ENCODE measurements at places on chromosomes 2 and 18. TPM values are rescaled to one million over a fixed set of nuclear protein-coding genes. Genes with fewer than 3 reads are reported as not detected.

- no peaks in the 10 kb centered on the region for H3K27me3 ChIP-seq
- no peaks in the 10 kb centered on the region for H3K36me3 ChIP-seq
- H3K4me3 ChIP-seq = no peak overlapping the region
- peaks cover 25% of the 10 kb centered on the region for H3K4me1 ChIP-seq
- H3K27ac ChIP-seq = no peak overlapping the region
Measured at GRCh38 chr2:46557788-46558187, 78.4 kb downstream of the TMEM247 start.

Gene TGOLN2
- total RNA-seq = 125 TPM

- H3K27ac ChIP-seq = no peak overlapping the region
- H3K4me1 ChIP-seq = peaks cover 2% of the 10 kb centered on the region
- no peak overlapping the region for H3K4me3 ChIP-seq
- H3K36me3 ChIP-seq = peaks cover 3% of the 10 kb centered on the region
Measured at GRCh38 chr2:126784621-126785020, 114.1 kb upstream of the TEX51 start.

Gene OTOS
- total RNA-seq = not detected

Gene LIMS1
- total RNA-seq = 141 TPM

DNA sequence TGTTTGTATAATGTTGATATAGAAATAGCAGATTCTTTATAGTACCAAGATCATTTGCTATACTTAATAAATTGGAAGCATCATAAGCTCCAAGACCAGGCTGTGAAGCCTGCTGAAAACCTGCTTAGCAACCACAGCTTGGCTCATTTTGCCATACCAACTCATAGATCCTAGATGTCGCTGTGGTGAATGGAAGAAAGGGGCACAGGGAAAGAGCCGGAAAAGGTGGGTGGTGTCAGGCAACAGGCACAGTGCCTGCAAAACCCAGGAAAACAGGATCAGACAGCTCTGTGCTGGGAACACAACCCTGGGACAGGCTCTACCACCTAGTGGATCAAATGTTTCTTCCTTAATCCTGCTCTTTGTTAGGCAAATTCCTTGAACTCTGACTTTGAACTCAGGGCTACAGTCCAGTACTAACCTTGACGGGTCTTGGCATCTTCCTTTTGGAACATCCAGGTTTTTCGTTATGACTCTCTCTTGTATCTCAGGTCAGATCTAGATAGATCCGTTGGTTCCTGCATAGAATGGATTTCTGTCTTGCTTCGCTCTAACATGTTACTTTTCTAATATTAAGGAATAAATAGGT, 31.6 kb downstream of the TWSG1 start:
- H3K36me3 ChIP-seq = peaks cover 2% of the 10 kb centered on the region
- H3K27ac ChIP-seq = no peak overlapping the region
- no peak for DNase-seq
- no peak overlapping the region for H3K4me3 ChIP-seq
- H3K27me3 ChIP-seq = no peaks in the 10 kb centered on the region
- no peaks in the 10 kb centered on the region for H3K4me1 ChIP-seq

- no peak for DNase-seq
- no peak overlapping the region for H3K4me3 ChIP-seq
- H3K36me3 ChIP-seq = peaks cover 12% of the 10 kb centered on the region
- H3K27me3 ChIP-seq = no peaks in the 10 kb centered on the region
- peaks cover 21% of the 10 kb centered on the region for H3K4me1 ChIP-seq
- peak overlapping the region; percentile 24 for H3K27ac ChIP-seq
Measured at GRCh38 chr2:207121784-207122183, 44.0 kb downstream of the KLF7 start.

GRCh38 chr18:70295192-70296188, 6.6 kb downstream of the SOCS6 start:
- no peaks in the 10 kb centered on the region for H3K4me1 ChIP-seq
- no peak overlapping the region for H3K4me3 ChIP-seq
- H3K27me3 ChIP-seq = peaks cover 50% of the 10 kb centered on the region
- no peak for DNase-seq

GRCh38 chr2:196335221-196335634, 163.8 kb upstream of the STK17B start:
- H3K4me1 ChIP-seq = peaks cover 5% of the 10 kb centered on the region
- H3K36me3 ChIP-seq = peaks cover 5% of the 10 kb centered on the region
- H3K27me3 ChIP-seq = peaks cover 21% of the 10 kb centered on the region
- DNase-seq = no peak

GRCh38 chr18:46711444-46711863, 45.4 kb downstream of the ST8SIA5 start:
- no peak for DNase-seq
- peaks cover 1% of the 10 kb centered on the region for H3K4me1 ChIP-seq
- H3K27me3 ChIP-seq = peaks cover 13% of the 10 kb centered on the region

GRCh38 chr2:75862547-75862946, 151.8 kb upstream of the GCFC2 start:
- H3K4me3 ChIP-seq = no peak overlapping the region
- H3K27ac ChIP-seq = no peak overlapping the region
- H3K4me1 ChIP-seq = no peaks in the 10 kb centered on the region
- H3K36me3 ChIP-seq = no peaks in the 10 kb centered on the region
- DNase-seq = no peak

Gene XRCC5
- total RNA-seq = 161 TPM

- H3K4me1 ChIP-seq = no peaks in the 10 kb centered on the region
- DNase-seq = no peak
- H3K27ac ChIP-seq = no peak overlapping the region
- H3K27me3 ChIP-seq = peaks cover 26% of the 10 kb centered on the region
- H3K36me3 ChIP-seq = no peaks in the 10 kb centered on the region
- no peak overlapping the region for H3K4me3 ChIP-seq
Measured at GRCh38 chr2:216554286-216554685, 55.6 kb downstream of the RPL37A start.

DNA sequence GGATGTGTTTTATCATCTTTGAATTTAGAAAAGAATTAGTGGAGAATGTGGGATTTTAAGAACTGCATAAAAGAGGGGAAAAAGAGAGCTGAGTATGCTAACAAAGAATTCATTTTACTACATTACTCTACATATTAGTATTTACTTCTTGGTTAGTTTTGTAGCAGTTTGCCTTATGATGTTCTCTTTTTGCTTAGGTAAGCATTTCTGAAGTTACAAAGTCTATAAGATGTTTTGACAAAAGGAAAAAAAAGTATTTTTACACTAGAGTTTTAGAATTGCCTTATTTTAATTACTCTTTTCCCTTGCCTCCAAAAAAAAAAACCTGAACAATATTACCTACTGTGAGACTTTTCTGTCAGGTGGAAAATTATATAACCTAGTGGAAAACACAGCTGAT, 739.5 kb upstream of the SLC39A10 start:
- no peak for DNase-seq
- H3K27me3 ChIP-seq = peaks cover 4% of the 10 kb centered on the region
- no peak overlapping the region for H3K4me3 ChIP-seq
- no peak overlapping the region for H3K27ac ChIP-seq

DNA sequence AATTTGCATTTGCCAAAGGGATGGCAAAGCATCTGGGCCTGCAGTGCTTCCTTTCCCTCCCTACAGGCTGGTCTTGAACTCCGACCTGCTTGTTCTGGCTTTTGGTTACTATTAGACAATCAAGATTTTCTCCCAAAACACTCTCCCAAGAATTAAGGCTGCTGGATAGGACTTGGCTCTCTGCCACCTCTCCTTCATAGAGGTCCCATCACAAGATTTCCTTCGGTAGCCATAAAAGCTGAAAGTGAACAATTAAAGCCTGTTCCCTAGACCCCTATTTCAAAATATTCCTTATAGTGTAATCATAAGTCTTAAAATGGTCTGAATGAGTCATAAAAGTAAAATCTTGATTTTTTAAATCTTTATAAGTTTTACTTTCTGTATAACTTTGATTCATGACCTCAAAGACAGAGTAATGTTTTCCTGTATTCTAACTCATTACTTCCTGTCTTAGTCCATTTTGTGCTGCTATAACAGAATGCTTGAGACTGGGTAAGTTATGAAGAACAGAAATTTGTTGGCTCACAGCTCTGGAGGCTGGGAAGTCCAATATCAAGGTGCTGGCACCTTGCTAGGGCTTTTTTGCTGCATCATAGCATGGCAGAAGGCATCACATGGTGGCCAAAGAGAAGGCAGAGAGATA, 37.8 kb upstream of the TNP1 start:
- no peaks in the 10 kb centered on the region for H3K27me3 ChIP-seq
- no peaks in the 10 kb centered on the region for H3K4me1 ChIP-seq
- no peak overlapping the region for H3K4me3 ChIP-seq

GRCh38 chr2:226184940-226185615, 614.5 kb downstream of the IRS1 start:
- peaks cover 12% of the 10 kb centered on the region for H3K27me3 ChIP-seq
- H3K27ac ChIP-seq = no peak overlapping the region
- H3K36me3 ChIP-seq = peaks cover 2% of the 10 kb centered on the region
- no peak overlapping the region for H3K4me3 ChIP-seq
- no peak for DNase-seq

Gene CRYBA2
- not detected for total RNA-seq

GRCh38 chr2:60445684-60446179, 107.7 kb downstream of the BCL11A start:
- no peak overlapping the region for H3K27ac ChIP-seq
- DNase-seq = no peak
- H3K4me3 ChIP-seq = no peak overlapping the region
- H3K27me3 ChIP-seq = peaks cover 6% of the 10 kb centered on the region
- H3K4me1 ChIP-seq = no peaks in the 10 kb centered on the region

GRCh38 chr2:64439194-64439593, 14.8 kb upstream of the LGALSL start:
- H3K27ac ChIP-seq = no peak overlapping the region
- peaks cover 81% of the 10 kb centered on the region for H3K27me3 ChIP-seq
- H3K4me1 ChIP-seq = peaks cover 2% of the 10 kb centered on the region
- H3K36me3 ChIP-seq = peaks cover 6% of the 10 kb centered on the region
- no peak for DNase-seq

Gene RBM43
- total RNA-seq = 11.6 TPM

GRCh38 chr2:37447446-37447845, 103.0 kb downstream of the QPCT start:
- H3K4me1 ChIP-seq = no peaks in the 10 kb centered on the region
- peaks cover 4% of the 10 kb centered on the region for H3K36me3 ChIP-seq
- H3K4me3 ChIP-seq = no peak overlapping the region
- no peaks in the 10 kb centered on the region for H3K27me3 ChIP-seq
- DNase-seq = no peak
- H3K27ac ChIP-seq = no peak overlapping the region

DNA sequence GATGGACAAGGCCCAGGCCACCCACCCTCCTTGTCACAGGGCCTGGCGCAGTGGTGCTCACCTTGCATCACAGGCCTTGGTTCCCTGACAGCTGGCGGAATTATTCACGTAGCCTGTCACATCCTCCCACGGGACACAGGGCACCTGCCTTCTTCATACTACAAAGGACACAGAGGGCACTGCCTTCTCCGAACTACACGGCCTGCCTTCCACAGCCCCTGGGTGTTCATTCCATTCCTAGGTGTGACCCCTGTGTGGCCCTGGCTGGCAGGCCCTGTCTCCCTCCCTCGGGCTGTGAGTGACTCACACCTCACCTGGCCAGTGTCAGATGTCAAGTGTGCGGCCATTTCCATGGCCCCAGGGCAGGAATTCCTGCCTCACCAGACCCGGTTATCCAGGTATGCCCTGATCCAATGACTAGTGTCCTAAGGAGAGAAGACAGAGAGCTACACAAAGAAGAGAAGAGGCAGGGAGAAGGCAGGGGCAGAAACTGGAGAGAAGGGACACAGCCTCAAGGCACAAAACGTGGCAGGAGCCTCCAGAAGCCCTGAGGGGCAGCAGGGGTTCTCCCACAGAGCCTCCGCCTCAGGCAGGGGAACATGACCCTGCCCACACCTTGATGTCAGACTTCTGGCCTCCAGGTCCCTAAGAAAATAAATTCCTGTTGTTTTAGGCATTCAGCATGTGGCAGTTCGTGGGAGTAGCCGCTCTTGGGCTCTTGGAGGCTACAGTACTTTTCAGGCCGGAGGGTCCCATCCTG, 43.4 kb downstream of the MBP start:
- H3K4me1 ChIP-seq = peaks cover 43% of the 10 kb centered on the region
- H3K27me3 ChIP-seq = no peaks in the 10 kb centered on the region
- peak overlapping the region; percentile 89 for H3K27ac ChIP-seq
- peaks cover 5% of the 10 kb centered on the region for H3K36me3 ChIP-seq

Gene MERTK
- total RNA-seq = 0.13 TPM

Gene RPRM
- total RNA-seq = not detected

GRCh38 chr18:62988471-62988870, 273.1 kb downstream of the PHLPP1 start:
- no peak overlapping the region for H3K4me3 ChIP-seq
- H3K36me3 ChIP-seq = no peaks in the 10 kb centered on the region
- H3K27me3 ChIP-seq = peaks cover 29% of the 10 kb centered on the region
- DNase-seq = no peak

Gene DUSP28
- total RNA-seq = 12.5 TPM

- peaks cover 10% of the 10 kb centered on the region for H3K36me3 ChIP-seq
- DNase-seq = no peak
- no peaks in the 10 kb centered on the region for H3K27me3 ChIP-seq
- H3K4me3 ChIP-seq = no peak overlapping the region
- H3K27ac ChIP-seq = no peak overlapping the region
- H3K4me1 ChIP-seq = peaks cover 25% of the 10 kb centered on the region
Measured at GRCh38 chr2:112588611-112589045, 4.2 kb downstream of the CHCHD5 start.

Gene DHRS9
- not detected for total RNA-seq

- H3K36me3 ChIP-seq = peaks cover 5% of the 10 kb centered on the region
- no peak overlapping the region for H3K27ac ChIP-seq
- DNase-seq = no peak
- H3K4me3 ChIP-seq = no peak overlapping the region
- H3K4me1 ChIP-seq = no peaks in the 10 kb centered on the region
Measured at GRCh38 chr2:217329023-217329431, 469.2 kb upstream of the TNP1 start.

- H3K4me1 ChIP-seq = no peaks in the 10 kb centered on the region
- no peak overlapping the region for H3K27ac ChIP-seq
- DNase-seq = no peak
Measured at GRCh38 chr2:239953418-239954061, 71.6 kb downstream of the NDUFA10 start.

Gene REG3A
- not detected for total RNA-seq

DNA sequence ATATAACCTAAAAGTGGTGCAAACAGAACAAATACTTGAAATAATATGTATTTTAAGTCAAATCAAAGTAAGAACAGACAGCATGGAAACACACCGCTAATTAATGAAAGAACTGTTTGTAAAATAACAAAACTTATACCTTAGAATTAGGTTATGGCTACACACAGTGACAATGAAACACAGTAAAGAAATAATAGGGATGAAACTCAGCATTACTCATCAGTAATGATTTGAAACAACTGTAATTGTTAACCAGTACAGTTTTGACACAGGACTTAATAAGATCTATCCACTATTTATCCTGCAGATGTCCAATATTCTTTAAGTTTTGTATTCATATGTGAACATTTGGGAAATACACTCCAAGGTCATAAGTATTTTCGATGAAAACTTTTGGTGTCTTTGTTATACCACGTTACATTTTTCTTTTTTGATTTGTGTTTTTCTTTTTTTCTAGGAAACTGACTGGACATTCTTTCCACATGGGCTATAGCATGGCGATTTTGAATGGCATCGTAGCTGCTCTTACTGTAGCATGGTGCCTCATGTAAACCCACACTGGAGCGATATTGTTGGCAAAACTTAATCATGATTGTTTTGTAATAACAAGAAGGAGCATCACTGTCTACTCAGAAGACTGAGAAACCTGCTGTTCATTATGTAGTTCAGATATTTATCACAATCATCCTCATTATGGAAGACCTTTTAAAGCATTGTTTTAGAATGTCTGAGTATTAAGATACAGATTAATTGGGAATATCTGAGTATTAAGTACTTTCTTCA, 41.1 kb downstream of the ARL6IP6 start:
- no peak overlapping the region for H3K27ac ChIP-seq
- H3K4me1 ChIP-seq = peaks cover 2% of the 10 kb centered on the region
- no peaks in the 10 kb centered on the region for H3K27me3 ChIP-seq
- DNase-seq = no peak

GRCh38 chr2:44642123-44642857, 280.5 kb downstream of the CAMKMT start:
- H3K4me1 ChIP-seq = peaks cover 2% of the 10 kb centered on the region
- no peak overlapping the region for H3K27ac ChIP-seq
- H3K4me3 ChIP-seq = no peak overlapping the region
- no peaks in the 10 kb centered on the region for H3K27me3 ChIP-seq
